T-helper 17 cell (primary cell): ENCODE measurements at places on chromosomes 7 and 10.

DNA sequence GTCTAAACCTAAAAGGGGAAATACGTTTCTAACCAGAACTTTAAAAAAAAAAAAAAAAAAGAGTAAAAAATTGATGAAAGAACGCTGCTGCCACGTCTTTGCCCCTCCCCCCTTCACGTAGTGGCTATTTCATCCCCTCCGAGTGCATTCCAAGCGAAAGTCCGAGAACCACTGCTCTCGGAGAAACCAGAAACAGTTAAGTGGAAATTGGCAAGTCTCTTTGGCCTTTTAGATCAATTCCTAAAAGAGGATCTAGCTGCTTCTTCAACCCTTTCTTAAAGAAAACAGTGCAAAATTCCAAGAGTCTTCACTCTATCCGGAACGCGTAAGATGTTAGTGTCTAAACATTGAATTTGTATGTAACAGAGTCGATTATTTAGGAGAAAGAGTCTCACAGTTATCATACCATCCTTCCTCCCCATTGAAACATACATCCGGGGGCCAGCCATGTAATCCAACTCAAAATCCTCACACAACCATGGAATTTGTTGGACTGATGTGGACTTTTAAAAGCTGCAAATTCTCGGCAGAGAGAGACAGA is 1.1 kb downstream of the P4HA1 start:
- peak; percentile 23 for DNase-seq

GRCh38 chr10:90417476-90418210 is 440.2 kb downstream of the HTR7 start:
- DNase-seq: no peak

DNA sequence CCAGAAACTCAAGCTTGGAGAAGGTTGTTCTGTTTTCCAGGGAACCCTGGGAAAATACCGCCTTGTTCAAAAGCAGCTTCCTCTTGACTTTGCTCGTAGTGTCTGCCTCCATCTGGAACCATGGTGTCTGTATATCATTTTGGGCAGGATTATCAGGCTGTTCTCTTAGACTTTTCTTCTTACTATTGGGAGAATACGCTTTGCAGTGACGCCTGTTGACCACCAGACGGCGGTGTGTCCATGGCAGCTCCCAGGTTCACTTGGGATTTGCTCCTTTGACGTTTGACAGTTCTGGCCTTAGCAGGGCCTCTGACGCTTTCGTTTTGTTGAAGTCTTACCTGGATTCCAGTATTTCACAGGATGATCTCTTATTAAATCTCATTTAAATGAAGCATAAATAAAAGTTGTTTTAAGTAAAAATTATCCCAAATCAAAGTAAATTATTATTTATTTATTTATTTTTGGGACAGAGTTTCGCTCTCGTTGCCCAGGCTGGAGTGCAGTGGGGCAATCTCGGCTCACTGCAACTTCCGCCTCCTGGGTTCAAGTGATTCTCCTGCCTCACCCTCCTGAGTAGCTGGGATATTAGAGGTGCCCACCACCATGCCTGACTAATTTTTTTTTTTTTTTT is 41.8 kb upstream of the GJD4 start:
- DNase-seq: peak; percentile 17

DNA sequence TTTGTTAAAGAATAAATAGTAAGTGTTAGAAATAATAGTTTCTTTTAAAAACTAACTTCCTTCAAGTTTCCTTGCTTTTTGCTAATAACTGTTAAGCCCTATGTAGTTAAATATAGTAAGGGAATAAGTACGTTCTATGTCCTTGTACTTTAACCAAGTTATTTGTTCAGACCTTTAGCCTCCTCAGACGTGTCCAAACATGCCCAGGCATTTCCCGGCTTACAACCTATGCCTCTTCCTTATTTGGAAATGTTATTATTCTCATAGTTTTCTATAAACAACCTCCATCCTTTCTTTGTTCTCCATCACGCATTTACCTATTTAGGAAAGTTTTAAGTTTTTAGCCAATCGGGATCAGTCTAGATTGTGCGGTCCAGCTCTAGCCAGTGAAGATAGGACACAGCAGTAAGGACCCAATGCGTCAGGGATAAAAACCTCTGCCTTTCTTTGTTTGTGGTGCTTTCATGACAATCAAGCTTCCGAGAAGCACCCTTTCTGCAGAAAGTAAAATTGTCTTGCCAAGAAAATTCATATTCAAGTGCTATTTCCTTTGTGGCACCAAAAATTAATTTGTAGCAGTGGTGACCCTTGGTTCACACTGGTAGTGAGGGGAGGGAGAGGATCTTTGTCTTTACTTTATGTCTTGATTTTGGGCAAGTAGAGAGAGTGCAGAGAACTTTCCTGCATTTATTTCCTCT is 851.3 kb upstream of the POM121L12 start:
- DNase-seq: no peak

GRCh38 chr7:71198887-71199286 is 66.9 kb downstream of the GALNT17 start:
- DNase-seq: no peak

- DNase-seq: no peak
Observed at GRCh38 chr7:131830681-131831080, 274.3 kb upstream of the PODXL start.

DNA sequence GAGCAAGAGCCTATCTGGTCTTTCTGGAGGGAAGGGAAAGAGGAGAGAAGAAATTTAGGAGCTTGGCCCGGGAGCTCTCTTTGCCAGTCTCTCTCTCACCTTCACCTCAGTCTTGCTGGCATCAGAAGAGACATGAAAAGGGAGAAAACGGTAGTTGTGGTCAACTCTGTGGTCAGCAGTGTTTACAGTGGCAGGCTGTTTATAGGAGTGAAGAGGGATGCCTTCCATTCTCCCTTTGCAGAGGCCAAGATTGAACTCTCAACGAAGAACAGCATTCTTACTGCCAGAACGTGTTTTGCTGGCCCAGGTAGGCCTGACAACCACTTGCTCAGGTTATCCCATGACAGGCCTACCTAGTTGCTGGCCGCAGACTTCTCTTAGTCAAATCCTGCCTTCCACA is 133.3 kb downstream of the CCDC3 start:
- no peak for DNase-seq

- DNase-seq: no peak
Observed at GRCh38 chr7:45123913-45124710, 12.6 kb upstream of the TBRG4 start.

DNA sequence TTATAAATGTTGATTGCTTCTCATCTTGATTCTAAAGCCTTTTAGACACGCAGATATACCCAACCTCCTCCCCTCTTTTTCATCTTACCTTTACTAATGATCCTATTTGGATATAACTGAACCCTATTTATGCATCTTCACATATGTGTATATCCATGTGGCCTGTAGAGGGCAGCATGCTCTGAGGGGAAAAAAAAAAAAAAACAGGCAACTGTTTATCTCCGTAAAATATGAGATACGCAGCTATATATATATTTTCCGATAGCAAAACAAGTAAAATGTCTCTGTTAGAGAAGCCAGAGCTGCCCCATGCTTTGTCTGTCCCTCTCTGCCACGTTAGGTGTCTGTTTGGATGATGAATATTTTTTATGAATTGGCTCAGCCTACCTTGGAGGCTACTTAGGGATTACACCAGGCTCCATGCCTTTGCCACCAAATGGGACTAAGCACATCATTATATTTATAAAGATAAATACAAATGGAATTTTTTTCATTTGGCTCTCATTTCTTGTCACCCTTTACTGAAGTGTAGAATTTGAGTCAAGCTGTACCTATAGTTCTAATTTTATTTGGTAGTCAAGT is 174.8 kb upstream of the FZD1 start:
- DNase-seq: no peak

DNA sequence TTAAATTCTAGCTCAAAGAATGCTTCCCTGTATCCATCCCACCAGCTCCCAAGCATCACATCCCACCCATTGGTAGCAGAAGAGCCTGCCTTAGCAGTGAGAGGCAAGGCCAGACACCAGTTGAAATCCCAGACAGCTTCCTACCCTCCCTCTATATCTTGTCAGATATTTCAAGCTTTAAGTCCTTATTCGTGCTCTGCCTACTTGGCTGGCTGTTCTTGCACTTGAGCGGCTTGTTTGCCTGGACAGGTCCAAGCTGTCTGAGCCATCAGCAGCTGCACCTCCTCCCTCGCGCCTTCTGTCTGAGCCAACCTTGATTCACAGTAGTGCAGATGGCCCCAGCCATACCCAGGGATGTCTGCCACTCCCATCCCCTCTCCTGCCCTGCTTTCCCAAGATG is 16.4 kb downstream of the LRRC4 start:
- no peak for DNase-seq

GRCh38 chr7:73478549-73478948 is 43.5 kb downstream of the BAZ1B start:
- DNase-seq: no peak

- DNase-seq: no peak
Observed at GRCh38 chr10:14477408-14477710, 146.6 kb upstream of the FRMD4A start.

- DNase-seq: no peak
Observed at GRCh38 chr10:124040451-124041188, 52.8 kb downstream of the CHST15 start.

GRCh38 chr10:130017631-130018022 is 53.6 kb upstream of the EBF3 start:
- DNase-seq: no peak

DNA sequence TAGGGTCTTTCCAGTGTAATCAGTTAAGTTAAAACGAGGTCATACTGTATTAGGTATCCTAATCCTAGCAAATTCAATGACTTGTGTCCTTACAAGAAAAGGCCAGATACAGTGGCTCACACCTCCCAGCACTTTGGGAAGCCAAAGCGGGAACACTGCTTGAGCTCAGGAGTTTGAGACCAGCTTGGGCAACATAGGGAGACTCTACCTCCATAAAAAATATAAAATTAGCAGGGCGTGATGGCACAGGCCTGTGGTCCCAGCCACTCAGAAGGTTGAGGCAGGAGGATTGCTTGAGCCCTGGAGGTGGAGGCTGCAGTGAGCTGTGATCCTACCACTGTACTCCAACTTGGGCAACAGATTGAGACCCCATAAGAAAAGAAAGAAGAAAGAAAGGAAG is 61.1 kb downstream of the CXCL12 start:
- no peak for DNase-seq

- DNase-seq: no peak
Observed at GRCh38 chr7:151299940-151300645, 41.5 kb upstream of the NUB1 start.

- no peak for DNase-seq
Observed at GRCh38 chr7:151711435-151711872, 165.5 kb downstream of the PRKAG2 start.

- DNase-seq: no peak
Observed at GRCh38 chr7:113367041-113367586, 248.8 kb upstream of the SMIM30 start.

GRCh38 chr10:110305767-110306451 is 1.2 kb upstream of the SMNDC1 start:
- peak; percentile 32 for DNase-seq

GRCh38 chr7:21585070-21585724 is 42.4 kb downstream of the DNAH11 start:
- DNase-seq: no peak

DNA sequence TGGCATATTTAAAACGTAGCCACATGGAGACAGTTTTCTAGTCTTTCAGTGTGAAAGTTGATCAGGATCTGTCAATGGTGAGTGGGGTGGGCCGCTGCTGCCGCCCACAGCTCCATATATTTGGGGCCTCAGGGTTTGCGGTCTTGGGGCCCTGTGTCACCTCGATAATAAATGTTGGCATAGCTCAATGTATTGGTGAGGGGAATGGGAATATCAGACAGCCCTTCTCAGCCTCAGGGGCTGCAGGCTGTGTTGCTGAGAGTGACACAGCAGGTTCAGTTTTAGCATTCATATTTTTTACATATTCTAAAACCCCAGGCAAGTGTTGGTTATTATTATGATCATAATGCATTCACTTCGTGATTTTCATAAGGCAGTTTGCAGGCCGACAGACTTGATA is 5.3 kb downstream of the CDH23 start:
- DNase-seq: no peak

- DNase-seq: no peak
Observed at GRCh38 chr10:109831846-109832245, 91.5 kb downstream of the XPNPEP1 start.

DNA sequence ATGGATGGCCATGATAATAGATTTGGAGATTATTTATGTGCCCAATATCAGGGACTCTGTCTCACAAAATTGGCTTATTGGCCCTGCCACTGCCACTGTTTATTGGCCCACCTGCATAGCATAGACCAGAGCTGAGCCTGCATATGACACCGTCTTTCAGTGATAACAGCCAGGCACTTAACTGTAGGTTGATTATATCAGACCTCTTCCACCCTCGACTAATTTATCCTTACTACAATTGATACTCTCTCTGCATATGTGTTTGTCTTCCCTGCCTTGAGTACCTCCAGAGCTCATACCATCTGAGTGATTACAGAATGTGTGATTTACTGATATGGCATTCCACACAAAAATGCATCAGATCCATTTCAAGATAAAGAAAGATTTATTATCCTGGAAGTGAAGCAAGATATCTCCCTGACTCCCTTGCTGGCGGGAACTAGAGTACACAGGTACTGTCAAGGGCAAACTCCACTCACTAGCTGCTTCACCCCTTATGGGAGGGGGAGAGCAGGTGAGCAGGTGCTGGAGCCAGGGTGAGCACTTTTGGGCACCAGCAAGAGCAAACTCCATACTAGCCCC is 13.1 kb upstream of the SAMD9L start:
- DNase-seq: no peak

DNA sequence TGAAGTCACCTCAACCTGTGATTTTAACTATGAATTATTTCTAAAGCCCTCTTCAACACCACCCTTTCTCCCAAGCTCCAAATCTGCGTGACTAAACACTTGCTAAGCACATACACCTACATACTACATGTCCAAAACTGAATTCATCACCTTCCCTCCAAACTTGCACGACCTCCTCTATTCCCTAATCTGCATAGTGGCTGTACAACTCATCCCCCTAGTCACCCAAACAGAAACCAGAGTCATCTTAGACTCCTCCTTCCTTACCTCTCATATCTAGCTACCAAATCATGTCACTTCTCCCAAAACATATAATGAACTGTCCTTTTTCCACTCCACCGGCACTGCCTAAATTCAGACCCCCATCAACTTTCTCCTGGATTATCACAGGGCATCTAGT is 16.2 kb downstream of the ARHGAP21 start:
- DNase-seq: no peak

GRCh38 chr10:73910401-73910763 is 550 bp upstream of the PLAU start:
- DNase-seq: no peak
